ENCODE measurements at places on chromosomes 7 and 10.

- no peak for DNase-seq
These were observed 21.5 kb upstream of the GGCT start for GRCh38 chr7:30526163-30526562.

DNA sequence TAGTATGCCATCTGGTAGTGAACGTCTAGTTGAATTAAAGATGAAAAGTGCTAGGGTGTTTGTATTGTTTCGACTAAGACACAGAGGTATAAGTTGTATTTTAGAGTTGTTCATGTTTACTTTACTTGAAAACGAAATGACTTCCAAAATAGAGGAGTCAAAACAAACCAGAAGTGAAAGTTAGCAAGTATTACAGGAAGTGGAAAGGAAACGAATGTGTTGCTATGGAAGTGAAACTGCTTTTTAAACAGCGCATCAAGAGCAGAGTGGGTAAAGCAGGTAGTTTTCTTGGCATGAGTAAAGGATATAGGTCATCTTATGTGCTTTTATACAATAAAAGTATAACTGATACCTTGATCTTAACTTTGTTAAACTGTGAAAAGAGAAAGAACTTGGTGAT is 20.0 kb upstream of the GALNTL5 start:
- DNase-seq = no peak

- DNase-seq = no peak
These were observed 102.0 kb downstream of the SEMA3C start for GRCh38 chr7:80816806-80817205.

DNA sequence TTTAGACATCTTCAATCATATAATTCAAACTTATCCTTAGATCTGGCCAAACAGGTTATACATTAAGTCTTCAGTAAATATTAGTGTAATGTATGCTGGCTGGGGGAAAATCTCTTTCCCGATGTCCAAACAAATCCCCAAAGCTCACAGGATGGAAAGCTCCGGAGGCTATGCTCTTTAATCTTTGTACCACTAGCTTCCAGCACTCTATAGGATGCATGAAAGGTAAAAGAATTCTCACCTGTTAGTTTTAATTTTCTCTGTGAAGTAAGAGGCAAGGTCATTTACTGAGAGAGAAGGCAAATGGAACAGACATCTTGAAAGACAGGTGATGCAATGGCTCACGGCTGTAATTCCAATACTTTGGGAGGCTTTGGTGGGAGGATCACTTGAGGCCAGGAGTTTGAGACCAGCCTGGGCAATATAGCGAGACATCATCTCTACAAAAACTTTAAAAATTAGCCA is 99.8 kb upstream of the KIF5B start:
- DNase-seq = no peak

- no peak for DNase-seq
These were observed 149.5 kb upstream of the SVIL start for GRCh38 chr10:29784175-29784773.

DNA sequence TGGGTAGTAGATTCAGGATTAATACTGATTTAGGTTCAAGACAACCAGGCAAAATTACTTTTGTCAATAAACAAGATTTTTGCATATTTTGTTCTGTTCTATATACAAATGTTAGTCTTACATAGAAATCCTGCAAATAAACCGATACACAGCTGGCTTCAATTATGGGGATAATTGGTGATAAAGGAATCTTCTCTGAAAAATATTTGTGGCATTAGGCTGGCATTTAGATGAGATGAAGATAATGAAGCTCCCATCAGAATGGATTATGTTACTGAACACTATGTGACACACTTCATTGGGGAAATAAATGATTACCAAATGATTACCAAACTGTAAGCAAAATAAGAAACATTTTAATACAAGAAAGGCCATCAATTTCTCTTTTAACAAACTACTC is 65.8 kb downstream of the NT5C2 start:
- DNase-seq = no peak

GRCh38 chr7:155590215-155591018 is 44.1 kb upstream of the CNPY1 start:
- no peak for DNase-seq

GRCh38 chr7:20514364-20514763 is 101.1 kb upstream of the ABCB5 start:
- DNase-seq = no peak

DNA sequence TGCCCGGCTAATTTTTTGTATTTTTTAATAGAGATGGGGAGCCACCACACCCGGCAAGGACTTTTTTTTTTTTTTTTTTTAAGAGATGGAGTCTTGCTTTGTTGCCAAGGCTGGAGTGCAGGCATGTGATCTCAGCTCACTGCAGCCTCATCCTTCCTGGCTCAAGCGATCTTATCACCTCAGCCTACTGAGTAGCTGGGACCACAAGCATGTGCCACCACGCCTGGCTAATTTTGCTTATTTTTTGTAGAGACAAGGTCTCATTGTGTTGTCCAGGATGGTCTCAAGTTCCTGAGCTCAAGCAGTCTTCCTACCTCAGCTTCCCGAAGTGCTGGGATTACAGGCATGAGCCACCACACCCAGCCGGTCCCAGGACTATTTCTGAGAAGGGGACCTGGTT is 9.3 kb upstream of the MCU start:
- no peak for DNase-seq

- DNase-seq = no peak
These were observed 81.7 kb downstream of the NRP1 start for GRCh38 chr10:33252794-33253203.

- no peak for DNase-seq
These were observed 10.7 kb downstream of the HBP1 start for GRCh38 chr7:107179326-107180164.

DNA sequence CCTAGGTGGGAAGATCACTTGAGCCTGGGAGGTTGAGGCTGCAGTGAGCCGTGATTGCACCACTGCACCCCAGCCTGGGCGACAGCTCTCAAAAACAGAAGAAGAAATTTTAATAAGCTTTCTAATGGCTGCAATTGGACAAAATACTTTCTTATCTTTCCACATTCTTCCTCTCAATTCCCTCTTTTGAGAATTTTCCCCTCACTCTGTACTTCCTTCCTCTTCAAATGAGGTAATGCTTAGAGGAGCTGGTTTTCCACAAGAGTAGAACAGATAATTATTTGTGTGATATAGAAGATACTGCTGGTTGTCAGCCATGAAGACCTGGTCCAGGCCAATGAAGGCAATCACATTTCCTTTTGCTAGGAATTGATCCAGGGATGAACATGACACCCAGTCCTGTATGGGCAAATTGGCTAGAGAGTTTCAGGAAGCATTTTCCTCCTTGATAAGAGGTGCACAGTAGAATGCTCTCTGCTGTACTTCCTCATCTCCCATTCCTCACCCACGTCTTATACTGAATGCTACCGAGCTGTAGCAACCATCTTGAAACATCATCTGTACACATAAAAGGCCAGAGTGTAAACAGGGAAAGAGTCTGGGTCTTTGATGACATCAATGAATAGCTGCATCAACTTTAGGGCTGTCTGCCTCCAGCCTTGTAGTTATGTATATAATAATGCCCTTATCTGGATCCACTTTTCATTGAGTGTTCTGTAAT is 103.9 kb downstream of the CDK6 start:
- DNase-seq = no peak

DNA sequence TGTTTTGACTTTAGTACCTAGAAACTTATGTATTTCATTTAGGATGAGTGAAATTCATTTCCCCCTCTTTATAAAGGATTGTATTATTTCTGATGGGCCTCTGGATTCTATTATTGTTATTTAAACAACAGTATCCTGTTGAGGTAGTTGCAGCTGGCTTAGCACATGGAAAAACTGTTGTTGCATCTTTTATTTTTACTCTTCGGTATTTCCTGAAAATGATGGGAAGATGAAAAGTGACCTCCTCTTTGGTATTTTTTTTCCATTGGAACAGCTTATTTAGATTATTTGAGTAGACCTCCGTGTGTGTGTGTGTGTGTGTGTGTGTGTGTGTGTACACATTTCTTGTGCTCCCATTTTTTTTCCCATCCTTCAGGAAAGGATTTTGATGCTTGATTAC is 129.8 kb downstream of the PRKG1 start:
- DNase-seq = no peak

- no peak for DNase-seq
These were observed 167.5 kb upstream of the MEOX2 start for GRCh38 chr7:15853832-15854470.

DNA sequence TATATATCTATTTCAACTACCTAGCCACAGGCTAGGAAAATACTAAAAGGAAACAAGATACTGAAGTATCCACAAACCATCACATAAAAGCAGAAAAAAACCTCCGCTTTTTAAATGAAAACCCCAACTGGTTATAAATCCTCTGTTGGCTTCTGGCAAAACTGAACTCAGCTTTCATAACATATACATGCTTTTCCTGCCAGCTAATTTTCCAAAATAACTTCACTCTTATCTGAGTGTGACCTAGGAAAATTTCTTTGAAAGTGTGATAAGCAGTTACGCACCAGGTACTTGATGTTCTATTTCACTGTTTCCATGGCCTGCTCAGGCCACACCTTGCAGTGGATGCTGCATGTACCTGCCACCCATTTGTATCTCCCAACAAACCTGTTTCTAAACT is 11.8 kb downstream of the FAM3C start:
- no peak for DNase-seq

- DNase-seq = no peak
These were observed 120.6 kb downstream of the NEBL start for GRCh38 chr10:20776384-20777118.

DNA sequence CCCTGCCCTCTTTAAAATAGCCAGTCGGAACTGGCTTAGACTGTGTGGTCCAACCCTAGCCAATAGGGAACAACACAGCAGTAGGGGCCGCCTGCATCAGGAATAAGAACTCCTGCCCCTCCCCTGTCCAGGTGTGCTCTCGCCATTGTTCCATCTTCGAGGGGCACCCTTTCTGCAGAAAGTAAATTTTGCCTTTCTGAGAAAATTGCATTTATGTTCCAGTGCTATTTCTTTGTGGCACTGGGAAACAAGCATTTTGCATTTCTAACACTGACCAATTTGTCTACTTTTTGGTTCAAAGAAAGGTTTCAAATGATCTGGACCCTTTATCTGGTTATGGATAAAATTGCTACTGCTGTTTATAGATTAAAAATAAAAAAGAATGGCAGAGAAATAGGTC is 90.2 kb upstream of the AGBL3 start:
- DNase-seq = no peak

GRCh38 chr7:47473499-47474210 is 108.3 kb downstream of the TNS3 start:
- no peak for DNase-seq

DNA sequence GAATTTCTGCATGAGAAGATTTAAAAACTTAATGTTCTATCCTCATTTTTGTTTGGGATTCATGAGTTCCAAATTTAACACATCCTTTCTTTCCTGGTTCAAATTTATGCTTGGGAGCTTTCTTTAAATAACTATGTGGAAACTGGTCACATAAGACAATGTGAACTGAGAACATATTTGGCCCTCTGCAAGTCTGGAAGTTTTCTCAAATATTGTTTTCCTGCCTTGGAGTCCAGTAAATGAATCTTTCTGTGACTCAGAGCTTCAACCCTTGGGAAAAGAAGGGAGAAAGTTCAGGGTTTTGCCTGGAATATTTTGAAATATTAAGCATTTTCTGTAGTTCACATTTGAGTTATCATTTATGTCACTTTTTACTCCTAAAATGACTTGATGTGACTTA is 559.0 kb upstream of the NRP1 start:
- no peak for DNase-seq

DNA sequence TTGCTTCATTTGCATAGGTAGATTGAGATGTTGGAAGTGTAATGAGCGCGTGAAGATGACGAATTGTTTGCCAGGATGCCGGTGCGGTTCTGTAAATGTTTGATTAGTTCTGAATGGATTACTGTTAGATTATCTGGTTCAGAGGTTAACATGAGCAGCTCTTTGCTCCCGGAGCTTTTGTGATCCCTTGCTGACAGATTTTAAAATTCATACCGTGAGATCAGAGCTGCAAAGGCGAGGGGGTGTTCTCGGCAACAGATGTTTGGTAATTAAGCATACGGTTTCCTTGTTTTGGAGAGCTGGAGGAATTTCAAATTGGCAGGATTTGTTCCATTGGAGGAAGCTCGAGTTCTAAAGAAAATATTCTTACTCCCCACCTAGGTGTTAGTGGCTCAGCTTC is 237.8 kb upstream of the GPR26 start:
- no peak for DNase-seq

- DNase-seq = no peak
These were observed 57.0 kb upstream of the DKK1 start for GRCh38 chr10:52256832-52257691.

DNA sequence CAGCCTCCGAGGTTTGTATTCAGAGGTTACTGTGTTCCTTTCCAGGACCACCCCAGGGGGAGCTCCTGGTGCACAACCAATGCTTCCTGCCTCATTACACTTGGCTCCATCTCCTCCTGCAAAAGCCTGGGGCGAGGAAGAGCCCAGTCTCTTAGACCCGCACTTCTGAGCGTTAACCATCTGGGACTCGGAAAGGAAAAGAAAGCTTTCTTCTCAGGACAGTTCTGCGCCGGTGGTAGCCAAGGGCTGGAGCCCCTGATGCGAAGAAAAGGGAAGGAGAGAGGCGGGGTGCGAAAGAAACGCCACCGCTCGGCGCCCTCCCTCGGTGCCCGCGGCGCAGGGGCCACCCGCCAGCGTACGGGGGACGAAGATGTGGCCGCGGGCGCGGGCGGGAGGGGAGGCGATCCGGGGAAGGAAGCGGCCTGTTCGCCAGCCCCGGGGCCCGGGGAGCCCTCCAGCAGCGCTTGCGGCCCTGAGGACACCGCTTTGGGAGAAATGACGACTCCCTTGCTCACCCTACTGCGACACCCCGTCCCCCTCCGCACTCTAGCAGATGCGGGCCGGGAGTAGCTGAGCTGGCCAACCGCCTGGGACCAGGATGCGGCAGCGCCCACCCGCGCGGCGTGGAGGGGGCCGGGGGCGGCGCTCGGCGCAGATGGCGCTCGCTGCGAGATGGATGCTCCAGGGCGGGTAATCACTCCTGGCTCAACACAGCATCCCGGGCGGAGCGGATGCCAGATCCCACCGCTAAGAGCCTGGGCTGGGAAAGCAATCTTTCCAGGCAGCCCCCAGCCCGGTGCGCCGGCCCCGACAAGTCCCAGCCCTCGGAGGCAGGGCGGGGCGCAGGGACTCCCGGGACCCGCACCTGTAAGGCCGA is 1.3 kb downstream of the NRCAM start:
- DNase-seq = peak; percentile 6

GRCh38 chr7:110090110-110090820 is 1000.7 kb upstream of the LRRN3 start:
- no peak for DNase-seq

DNA sequence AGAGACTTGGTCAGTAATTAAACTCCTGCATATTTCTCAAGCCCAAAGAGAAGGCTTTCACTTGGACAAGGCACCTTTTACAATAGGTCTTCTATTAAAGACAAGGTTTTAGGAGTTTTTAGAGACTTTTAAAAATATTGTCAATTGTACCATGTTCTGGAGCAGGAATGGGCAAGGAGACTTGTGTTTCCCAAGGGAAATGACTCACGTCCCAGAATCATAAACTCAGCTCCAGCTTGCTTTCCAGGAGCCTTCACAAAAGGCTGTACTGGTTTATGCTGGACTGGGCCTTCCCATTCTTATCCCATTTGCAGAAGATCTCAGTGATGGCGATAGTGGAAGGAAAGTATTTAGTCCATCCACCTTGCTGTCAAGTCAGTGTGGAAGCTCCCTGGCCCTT is 7.8 kb upstream of the GLI3 start:
- no peak for DNase-seq

- no peak for DNase-seq
These were observed 56.8 kb downstream of the SEMA3A start for GRCh38 chr7:84137812-84138211.
